ENCODE measurements at places on chromosomes 12 and 14.

DNA sequence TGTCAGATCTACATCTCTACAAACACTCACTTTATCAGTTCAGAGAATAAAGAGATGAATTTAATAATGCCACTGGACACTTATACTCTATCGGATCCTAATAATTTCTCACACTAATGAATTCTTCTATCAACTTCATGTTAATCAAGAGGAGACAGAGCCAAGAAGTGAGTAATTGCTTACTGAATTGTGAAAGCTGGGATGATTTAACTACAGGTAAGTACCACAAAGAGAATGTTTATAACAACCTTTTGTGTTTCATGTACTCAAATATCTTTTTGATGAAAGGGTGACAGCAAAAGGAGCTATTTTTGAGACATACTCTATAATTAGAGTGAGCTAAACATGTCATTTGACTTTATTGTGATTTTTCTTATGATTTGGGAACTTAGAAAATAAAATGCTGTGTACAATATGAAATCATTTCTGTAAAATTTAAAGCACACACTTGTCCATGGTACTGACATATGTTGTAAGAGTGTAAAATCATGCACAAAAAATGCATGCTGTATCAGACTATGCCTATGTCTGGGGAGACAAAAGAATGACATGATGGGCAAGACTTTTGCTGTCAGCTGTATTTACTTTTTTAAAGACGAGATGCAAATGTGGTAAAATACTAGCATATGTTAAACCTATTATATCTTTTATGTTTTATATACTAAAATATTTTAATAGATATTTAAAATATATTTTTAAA is 361.2 kb downstream of the CCER1 start:
- no peak for DNase-seq

DNA sequence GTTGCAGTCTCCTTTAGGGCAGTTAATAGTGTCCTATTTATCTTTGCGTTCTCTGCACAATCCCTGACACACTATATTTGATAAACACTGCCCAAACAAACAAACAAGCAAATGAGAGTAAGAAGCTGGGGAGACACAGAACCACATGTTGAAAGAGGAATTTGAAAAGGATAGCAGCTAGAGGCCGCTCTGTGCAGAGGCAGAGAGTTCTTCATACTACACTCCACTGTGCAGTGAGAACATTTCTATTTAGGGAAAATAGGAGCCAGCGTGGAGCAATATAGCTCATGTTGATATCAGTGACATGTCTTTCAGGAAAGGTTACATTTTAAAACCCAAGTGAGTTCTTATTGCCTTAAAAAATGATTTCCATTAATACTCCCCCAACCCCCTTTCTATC is 140.3 kb upstream of the SEL1L start:
- DNase-seq, result no peak

DNA sequence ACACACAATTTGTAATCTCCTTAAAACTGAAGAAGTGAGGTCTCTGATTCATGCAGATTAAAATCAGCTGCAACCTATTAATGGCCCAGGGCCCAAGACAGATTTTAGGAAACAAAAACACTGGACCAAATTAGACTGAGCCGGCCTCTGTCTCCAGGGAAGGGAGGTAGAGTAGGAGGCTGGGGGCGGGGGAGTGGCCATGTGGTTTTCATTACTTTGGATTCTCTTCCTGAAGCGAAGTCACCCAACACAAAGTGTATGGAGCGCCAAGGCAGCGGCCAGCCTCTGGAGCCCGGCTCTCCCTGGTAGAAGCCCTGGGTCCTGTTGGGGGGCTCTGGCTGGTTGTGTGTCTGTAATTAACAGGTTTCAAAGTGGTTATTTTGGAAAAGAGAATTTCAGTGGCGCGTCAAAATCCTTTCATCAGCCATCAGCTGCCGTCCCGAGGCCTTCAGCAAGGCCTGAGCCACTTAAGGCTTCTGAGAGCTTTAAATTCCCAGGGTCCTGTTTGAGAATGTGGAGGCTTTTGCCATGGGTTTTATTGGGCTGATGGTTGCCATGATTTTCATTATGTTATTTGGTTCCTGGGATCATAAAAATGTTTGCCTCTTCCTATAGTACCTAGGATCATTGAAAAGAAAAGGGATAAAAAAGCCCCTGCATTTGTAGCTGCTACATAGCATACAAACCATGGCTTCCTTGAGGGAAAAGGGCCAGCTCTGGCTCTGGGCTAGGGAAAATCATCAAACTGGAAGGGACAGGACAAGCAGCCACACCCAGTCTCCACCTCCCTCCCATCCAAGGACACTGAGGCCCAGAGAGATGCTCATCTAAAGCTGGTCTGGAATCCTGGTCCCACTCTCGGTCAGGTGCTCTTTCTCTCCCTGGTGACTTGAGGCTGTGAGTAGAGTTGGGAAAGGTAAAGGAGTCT is 282.4 kb downstream of the ZFP36L1 start:
- DNase-seq, result peak; percentile 97

DNA sequence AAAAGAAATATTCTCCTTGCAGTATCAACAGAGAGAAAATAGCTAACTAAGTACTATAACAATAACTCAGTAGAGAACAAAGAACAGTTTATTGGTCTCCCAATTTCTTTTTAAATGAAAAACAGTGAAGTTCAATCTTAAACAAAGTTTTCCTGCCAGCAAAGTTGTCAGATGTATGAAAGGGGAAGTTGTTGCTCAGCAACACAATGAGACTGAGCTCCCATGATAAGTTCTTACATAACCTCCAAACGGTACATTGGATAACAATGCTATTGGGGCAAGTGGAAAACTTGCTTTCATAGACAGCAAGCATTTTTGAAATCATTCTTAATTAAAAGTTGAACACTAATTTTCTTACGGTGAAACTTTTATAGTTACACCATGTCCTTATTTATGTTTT is 94.9 kb downstream of the ALG10B start:
- no peak for DNase-seq

DNA sequence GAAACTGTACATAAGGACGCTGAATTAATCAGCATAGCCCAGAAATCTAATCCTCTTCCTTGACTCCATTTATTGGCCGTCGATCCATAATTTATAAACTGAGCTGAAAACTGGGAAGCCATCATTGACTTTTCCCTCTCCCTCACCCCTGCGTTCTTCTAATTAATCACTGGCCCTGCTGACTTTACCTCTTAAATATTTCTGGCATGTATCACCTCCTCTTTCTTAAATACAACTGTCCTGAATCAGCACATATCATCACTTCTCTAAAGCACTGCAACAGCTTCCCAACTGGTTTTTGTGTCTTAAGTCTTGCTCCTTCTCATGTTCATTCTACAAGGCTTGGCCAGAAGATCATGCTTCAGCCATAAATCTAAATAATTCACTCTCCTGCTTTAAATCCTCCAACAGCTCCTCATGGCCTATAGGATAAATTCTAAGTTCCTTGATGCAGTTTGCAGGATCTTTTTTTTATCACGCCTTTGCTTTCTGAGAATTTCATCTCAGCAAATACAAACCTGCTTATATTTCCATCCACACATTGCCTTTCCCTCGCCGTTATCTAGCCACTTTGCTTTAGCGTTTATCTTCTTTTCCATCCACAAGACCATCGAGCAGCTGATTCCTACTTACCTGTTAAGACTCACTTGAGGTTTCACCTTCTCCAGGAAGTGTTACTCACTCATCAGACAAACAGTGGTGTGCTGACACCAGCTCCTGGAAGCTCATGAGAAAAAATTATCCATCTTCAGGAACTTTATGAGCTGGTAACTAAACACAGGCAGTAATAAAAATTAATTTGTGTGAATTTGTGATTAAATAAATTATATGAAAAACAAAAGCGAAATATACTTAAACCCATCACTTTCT is 295.6 kb upstream of the FLRT2 start:
- DNase-seq, result peak; percentile 64

- DNase-seq, result peak; percentile 62
Measured at GRCh38 chr12:114976372-114976771, 292.4 kb upstream of the TBX3 start.
